ENCODE measurements at places on chromosomes 16 and 17. TPM values are rescaled to one million over a fixed set of nuclear protein-coding genes. Genes with fewer than 3 reads are reported as not detected.

ITGAD gene
- polyA plus RNA-seq = not detected

COQ7 gene
- 19.3 TPM for polyA plus RNA-seq

VASN gene
- 7.1 TPM for polyA plus RNA-seq

ESRP2 gene
- polyA plus RNA-seq = 16.2 TPM

ZNF768 gene
- polyA plus RNA-seq = 8.5 TPM

FADS6 gene
- polyA plus RNA-seq = 0.42 TPM

RPL19 gene
- 2,838 TPM for polyA plus RNA-seq

CDRT15 gene
- polyA plus RNA-seq = 0.40 TPM

CLEC3A gene
- not detected for polyA plus RNA-seq

SMTNL2 gene
- polyA plus RNA-seq = 3.1 TPM

KAT2A gene
- polyA plus RNA-seq = 13.9 TPM

Measured in GM23338 (cell line).